ENCODE measurements at places on chromosomes 6 and 20.

DNA sequence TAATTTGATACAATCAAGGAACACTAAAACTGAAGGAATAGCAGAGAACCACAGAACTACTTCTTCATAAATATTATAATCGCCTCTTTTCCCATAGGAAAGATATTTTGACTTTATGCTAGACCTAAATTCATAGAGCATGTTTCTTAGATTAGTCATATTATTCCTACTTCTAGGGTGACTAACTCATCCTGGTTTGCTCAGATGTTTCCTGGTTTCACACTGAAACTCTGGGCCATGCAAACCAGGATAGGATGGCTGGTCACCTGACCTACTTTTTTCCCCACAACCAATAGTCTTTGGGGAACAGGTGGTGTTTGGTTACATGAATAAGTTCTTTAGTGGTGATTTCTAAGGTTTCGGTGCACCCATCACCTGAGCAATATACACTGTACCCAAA, 42.8 kb downstream of the MMS22L start:
- DNase-seq = no peak

- DNase-seq = no peak
These were observed 318.2 kb upstream of the RGS17 start for GRCh38 chr6:153449279-153449678.

GRCh38 chr20:58482416-58482815, 32.8 kb downstream of the APCDD1L start:
- DNase-seq = no peak

DNA sequence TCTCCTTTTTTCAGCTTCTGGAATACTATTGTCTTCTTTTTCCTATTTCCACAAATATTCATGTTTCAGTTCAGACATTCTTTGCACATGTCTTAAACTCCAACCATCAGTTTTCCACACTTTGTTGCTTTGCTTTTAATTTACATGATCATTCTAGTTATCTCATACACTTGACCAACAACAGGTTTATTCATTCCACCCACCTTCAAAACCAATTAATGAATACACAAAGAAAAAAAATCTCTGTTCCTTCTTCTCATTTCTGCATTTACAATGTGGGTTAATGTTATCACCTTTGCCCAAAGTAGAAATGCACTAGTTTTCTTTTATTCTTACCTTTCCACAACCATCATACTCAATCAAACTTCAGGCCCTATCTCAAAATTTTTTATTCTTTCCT, 216.7 kb downstream of the FRK start:
- no peak for DNase-seq

DNA sequence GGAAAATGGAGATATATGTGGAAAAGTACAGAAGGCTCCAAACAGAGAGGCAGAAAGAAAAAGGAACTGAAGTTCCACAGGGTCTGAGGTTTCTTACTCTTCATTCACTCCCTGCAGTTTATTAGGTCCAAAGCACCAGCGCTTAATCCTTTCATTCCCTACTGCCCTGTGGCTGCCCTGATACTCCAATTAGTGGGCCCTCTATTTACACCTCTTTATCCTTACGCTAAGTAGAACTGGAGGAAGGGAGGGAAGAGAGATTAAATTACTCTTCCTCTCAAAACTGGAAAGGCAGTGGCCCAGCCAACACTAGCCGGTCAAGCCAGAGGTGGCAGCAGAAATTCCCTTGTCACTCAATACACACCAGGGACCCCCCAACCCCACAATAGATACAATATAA, 20.4 kb downstream of the TRERF1 start:
- DNase-seq = no peak

DNA sequence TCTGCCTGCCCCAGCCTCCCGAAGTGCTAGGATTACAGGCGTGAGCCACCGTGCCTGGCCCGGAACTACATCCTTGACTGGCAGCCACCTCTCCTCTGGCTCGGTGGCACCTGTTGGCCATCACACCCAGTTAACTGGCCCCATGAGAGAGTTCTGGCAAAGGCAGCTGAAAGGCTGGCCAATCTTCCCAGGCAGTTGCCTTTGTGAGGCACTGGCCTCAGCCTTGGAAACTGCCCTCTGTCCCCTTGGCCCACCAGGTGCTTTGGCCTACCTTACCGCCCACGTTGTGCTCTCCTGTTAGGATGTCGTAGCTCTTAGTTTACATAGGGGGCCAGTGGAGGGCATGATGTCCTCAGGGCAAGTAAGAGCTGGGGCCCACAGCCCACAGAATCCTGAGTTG, 9.6 kb upstream of the MANBAL start:
- no peak for DNase-seq

GRCh38 chr6:12962987-12963386, 246.4 kb downstream of the PHACTR1 start:
- peak; percentile 26 for DNase-seq

DNA sequence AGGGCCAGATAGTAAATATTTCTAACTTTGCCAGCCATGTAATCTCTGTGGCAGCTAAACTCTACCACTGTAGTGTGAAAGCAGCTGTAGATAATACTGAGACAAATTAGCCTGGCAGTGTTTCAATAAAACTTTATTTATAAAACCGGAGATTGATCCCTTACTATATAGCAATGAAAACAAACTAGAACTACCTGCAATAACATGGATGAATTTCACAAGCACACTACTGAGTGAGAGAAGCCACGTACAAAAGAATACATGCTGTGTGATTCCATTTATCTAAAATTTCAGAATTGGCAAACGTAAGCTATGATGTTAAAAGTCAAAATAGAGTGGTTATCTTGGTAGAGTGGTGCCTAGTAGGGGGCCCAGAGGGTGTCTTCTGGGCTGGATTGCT, 198.7 kb upstream of the SGK1 start:
- DNase-seq = no peak

- no peak for DNase-seq
These were observed 113.6 kb upstream of the PTPN1 start for GRCh38 chr20:50396623-50397022.

- DNase-seq = no peak
These were observed 23.4 kb upstream of the INSM1 start for GRCh38 chr20:20344476-20344875.

DNA sequence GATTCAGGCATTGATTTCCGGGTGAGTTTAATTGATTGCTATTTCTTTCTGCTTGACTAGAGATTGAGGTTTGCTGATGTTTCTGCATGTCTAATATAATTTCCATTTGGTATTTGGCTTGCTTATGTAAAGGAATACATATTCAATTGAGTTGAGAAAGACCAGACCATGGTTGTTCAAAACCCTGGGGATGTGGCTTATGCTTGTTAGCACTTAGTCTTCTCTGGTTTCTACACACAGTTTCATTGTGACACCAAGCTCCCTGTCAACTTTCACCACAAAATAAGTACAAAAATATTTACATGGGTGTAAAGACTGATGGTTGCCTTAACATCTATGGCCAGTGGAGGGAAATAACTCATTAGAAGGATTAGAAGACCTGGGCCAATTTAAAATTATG, 209.6 kb downstream of the CDH26 start:
- no peak for DNase-seq

DNA sequence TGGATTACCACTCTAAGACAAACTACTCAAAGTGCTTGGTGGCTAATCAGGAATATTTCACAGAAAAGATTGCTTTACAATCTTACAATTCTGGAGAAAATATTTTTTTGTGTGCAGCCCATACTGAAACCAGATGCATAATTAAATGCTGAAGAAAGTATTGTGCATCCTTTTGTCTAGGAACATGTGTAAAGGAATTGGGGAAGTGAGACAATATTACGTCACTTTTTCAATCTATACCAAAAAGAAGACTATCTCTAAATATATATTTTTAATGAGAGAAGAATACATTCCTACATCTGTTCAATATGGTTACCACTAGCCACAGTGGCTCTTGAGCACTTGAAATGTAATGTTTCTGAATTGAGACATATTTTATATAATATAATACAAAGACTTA, 992.5 kb upstream of the ADGRB3 start:
- no peak for DNase-seq

GRCh38 chr6:98946266-98946878, 1.4 kb downstream of the FBXL4 start:
- no peak for DNase-seq

- DNase-seq = no peak
These were observed 98.9 kb downstream of the TBC1D32 start for GRCh38 chr6:121235386-121235785.

- DNase-seq = no peak
These were observed 6.2 kb downstream of the JPH2 start for GRCh38 chr20:44180814-44181213.

All from activated CD4-positive, alpha-beta T cell treated with anti-CD3 and anti-CD28 coated beads, Interleukin-2, Interleukin-4, amounts not matched to agents 100 ng/mL and 50 ng/mL, durations not matched to agents 16 hours and 8 hours (primary cell).